ENCODE measurements at places on chromosomes 4 and X. TPM values are rescaled to one million over a fixed set of nuclear protein-coding genes. Genes with fewer than 3 reads are reported as not detected.

FUNDC1 gene
- total RNA-seq, result 18.4 TPM

GRCh38 chr4:53573696-53574095 is 17.6 kb downstream of the LNX1 start:
- peaks cover 4% of the 10 kb centered on the region for H3K4me1 ChIP-seq
- H3K4me3 ChIP-seq, result no peak overlapping the region
- no peaks in the 10 kb centered on the region for H3K36me3 ChIP-seq
- no peak overlapping the region for H3K27ac ChIP-seq

CSN1S1 gene
- not detected for total RNA-seq

DNA sequence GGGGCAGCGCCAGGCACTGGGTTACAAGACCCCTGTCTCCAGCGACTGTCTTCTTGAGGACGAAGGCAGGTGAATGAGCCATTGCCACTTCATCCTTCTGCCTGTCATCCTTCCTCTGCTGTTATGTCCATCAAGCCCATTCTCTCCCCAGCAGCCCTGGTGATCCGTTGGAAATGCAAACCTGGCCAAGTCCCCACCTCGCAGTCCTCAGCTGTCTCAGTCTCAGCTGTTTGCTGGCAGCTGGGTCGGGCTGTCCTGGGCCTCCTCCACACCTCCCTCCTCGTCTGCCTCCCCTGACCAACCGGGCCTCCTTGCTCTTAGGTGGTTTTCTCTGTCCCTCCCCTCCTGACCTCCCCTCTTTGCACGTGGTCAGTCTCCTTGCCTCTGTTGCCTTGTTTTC is 38.0 kb downstream of the PTTG2 start:
- H3K36me3 ChIP-seq, result no peaks in the 10 kb centered on the region
- H3K4me1 ChIP-seq, result peaks cover 3% of the 10 kb centered on the region
- no peak overlapping the region for H3K27ac ChIP-seq
- no peak for DNase-seq

DNA sequence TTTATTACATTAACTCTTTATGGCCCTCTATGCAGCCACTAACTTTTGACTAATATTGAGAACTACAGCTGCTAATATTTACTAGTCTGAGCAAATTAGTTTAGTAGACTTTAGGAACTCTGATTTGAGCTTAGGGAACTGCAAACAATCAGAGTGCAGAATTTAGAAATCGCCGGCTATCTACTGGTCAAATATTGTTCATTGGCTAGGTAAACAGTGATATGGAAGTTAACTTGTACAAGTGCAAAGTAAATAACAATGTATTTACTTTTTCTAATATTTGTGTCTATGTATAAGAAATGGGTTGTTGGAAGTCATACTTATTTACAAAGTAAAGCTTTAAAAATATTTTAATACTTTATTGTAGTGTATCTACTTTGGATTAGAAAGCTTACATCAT is 279.6 kb downstream of the CFAP299 start:
- DNase-seq, result no peak
- H3K4me3 ChIP-seq, result no peak overlapping the region
- H3K27me3 ChIP-seq, result no peaks in the 10 kb centered on the region
- H3K27ac ChIP-seq, result no peak overlapping the region

ABLIM2 gene
- not detected for total RNA-seq

NLGN4X gene
- 0.07 TPM for total RNA-seq

- H3K36me3 ChIP-seq, result no peaks in the 10 kb centered on the region
- H3K27me3 ChIP-seq, result no peaks in the 10 kb centered on the region
- H3K4me3 ChIP-seq, result no peak overlapping the region
- DNase-seq, result no peak
These were observed 128.6 kb downstream of the CHIC2 start for GRCh38 chr4:53935780-53936179.

TRIM60 gene
- not detected for total RNA-seq

- no peak overlapping the region for H3K27ac ChIP-seq
- H3K4me3 ChIP-seq, result no peak overlapping the region
- DNase-seq, result no peak
- H3K4me1 ChIP-seq, result no peaks in the 10 kb centered on the region
These were observed 190.7 kb upstream of the BMP3 start for GRCh38 chr4:80839792-80840191.

ADH7 gene
- total RNA-seq, result not detected

GRCh38 chr4:73086095-73086868 is 16.8 kb upstream of the COX18 start:
- no peak for DNase-seq
- peaks cover 74% of the 10 kb centered on the region for H3K36me3 ChIP-seq
- H3K4me1 ChIP-seq, result no peaks in the 10 kb centered on the region
- H3K4me3 ChIP-seq, result no peak overlapping the region
- H3K27me3 ChIP-seq, result no peaks in the 10 kb centered on the region

DNA sequence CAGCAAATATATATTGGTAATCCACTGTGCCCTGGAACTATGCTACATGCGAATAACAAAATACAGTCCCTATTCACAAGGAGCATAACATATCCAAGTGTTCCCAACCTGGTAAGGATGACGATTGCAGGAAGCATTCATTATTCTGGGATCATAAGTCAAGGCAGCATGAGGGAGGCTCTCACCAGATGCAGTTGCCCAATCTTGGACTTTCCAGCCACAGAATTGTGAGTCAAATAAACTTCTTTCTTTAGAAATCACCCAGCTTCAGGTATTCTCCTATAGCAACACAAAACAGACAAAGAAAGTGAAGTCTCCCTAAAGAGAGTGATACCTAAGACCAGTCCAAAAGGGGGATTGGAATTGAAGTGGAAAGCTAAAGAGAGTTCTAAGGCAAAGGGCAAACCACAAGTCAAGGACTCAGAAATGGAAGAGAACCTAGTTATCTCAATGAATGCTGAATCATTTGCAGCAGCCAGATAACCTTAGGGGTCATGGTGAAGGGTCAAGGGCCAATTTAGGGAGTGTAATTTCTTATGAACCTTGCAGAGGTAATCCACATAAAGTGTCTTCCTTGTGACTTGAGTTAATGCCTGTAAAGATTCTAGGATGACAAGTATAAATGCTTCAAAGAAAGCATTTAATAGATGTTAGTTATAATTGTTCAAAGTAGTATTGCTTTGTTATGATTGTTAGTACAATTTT is 103.1 kb upstream of the PCDH7 start:
- DNase-seq, result no peak
- H3K4me3 ChIP-seq, result no peak overlapping the region
- no peaks in the 10 kb centered on the region for H3K27me3 ChIP-seq
- no peaks in the 10 kb centered on the region for H3K36me3 ChIP-seq
- H3K27ac ChIP-seq, result no peak overlapping the region
- no peaks in the 10 kb centered on the region for H3K4me1 ChIP-seq

- no peaks in the 10 kb centered on the region for H3K27me3 ChIP-seq
- H3K27ac ChIP-seq, result no peak overlapping the region
- DNase-seq, result no peak
- H3K36me3 ChIP-seq, result no peaks in the 10 kb centered on the region
- H3K4me3 ChIP-seq, result no peak overlapping the region
These were observed 78.3 kb downstream of the PARM1 start for GRCh38 chr4:75011131-75011795.

PSAPL1 gene
- total RNA-seq, result not detected

GRCh38 chr4:66929748-66930147 is 615.6 kb downstream of the CENPC start:
- no peaks in the 10 kb centered on the region for H3K4me1 ChIP-seq
- no peak overlapping the region for H3K4me3 ChIP-seq
- DNase-seq, result no peak
- H3K27ac ChIP-seq, result no peak overlapping the region

DNA sequence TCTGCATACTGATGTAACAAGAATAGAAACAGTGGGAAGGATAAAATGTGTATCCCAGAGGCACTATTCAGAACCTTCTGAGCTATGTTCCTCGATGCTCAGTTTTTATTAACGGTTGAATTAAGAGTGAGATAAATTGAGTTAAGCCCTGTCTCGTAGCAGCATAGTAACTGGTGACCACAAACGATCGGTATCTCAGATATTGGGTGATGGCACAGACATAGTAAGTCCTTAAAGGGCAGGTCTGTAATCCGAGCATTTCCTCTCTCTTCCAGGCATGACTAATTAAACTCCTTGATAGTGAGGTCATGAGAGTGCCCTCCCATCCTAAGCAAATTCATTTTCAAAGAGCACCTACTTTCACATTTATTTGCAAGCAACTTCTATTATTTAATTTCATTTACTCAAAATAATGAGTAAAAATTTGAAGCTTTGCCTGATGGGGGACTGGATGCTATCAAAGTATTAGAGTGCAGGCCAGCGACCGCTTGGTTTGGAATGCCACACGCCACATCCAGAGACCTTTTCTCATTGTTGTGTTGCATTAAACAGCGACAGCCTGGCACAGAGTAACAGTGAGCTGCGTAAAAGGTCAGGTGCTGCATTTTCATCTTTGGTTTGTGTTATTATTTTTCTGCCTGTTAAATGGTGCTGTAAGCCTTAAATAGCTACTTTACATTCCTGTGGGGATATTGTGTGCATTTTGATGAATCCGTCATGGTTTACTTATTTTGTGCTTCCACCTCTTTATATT is 101.9 kb downstream of the PCDH7 start:
- no peaks in the 10 kb centered on the region for H3K36me3 ChIP-seq
- no peak overlapping the region for H3K27ac ChIP-seq
- no peaks in the 10 kb centered on the region for H3K27me3 ChIP-seq
- no peak for DNase-seq
- H3K4me3 ChIP-seq, result no peak overlapping the region

CA5B gene
- 3.5 TPM for total RNA-seq

EREG gene
- total RNA-seq, result 2.9 TPM

DNA sequence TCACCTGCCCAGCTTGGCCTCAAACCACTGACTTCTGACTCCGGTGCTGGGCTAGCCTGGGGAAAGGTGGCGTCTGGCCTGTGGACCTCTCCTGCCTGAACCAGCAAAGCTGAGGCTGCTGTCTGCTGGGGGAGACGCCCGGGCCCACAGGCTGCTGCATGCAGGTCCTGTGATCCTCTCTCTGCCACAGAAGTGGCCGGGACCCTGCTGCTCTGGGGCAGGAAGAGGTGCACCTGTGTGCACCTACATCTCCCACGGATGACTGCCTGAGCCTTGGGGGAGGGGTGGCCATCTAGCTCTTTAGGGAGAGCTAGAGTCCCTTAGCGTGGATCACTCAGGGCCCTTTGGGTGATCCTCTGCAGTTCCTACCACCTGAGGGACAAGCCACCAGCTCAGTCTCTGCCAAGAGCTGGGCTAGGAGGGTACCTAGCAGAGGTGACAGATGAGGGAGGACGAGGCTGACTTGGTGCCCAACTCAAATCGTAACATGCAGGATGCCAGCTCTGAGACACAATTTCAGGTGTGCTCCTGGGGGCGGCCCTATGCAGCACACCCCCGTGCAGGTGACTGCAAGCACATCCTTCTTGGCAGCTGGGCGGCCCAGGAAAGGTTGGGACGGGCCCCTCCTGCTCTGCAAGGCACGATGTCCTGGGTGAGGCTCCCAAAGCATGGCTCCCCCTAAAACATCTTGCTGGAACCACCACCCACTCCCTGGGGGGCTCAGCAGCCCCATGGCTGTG is 22.5 kb downstream of the LETM1 start:
- H3K4me1 ChIP-seq, result no peaks in the 10 kb centered on the region
- no peak overlapping the region for H3K27ac ChIP-seq
- H3K36me3 ChIP-seq, result peaks cover 88% of the 10 kb centered on the region
- no peak overlapping the region for H3K4me3 ChIP-seq

CDKL2 gene
- total RNA-seq, result 0.16 TPM

DNA sequence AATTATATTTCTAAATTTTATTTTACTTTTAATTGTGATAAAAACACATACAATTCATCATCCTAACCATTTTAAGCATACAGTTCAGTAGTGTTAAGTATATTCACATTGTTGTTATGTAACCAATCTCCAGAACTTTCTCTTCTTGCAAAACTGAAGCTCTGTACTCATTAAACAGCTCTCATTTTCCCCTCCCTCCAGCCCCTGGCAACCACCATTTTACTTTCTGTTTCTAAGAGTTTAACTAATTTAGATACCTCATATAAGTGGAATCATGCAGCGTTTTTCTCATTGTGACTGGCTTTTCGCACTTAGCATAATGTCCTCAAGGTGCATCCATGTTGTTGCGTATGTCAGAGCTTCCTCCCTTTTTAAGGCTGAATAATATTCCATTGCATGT is 46.7 kb upstream of the NDP start:
- DNase-seq, result no peak
- H3K27ac ChIP-seq, result no peak overlapping the region
- no peaks in the 10 kb centered on the region for H3K4me1 ChIP-seq
- H3K36me3 ChIP-seq, result no peaks in the 10 kb centered on the region
- no peaks in the 10 kb centered on the region for H3K27me3 ChIP-seq
- H3K4me3 ChIP-seq, result no peak overlapping the region

L1CAM gene
- 0.86 TPM for total RNA-seq

DNA sequence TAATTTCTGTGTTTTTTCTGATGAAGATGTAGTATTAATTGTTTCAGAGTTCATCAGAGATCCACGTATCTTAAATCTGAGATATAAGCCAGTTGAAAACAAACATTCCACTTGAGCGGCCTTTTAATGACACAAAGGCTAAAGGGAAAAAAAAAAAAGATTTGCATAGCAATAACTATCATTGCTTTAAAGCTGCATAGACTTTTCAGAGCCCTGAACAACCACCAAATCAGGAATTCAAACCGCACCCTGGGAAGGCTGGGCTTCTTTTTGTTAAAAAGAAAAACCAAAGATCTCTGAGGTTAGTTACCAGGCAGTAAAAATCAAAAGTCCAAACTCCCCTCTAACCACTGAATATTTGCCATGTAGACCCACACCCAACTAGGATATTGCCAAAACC is 206.0 kb downstream of the HHIP start:
- no peak for DNase-seq
- no peak overlapping the region for H3K4me3 ChIP-seq
- H3K27me3 ChIP-seq, result no peaks in the 10 kb centered on the region
- no peak overlapping the region for H3K27ac ChIP-seq
- H3K36me3 ChIP-seq, result no peaks in the 10 kb centered on the region
- H3K4me1 ChIP-seq, result no peaks in the 10 kb centered on the region

ASMT gene
- not detected for total RNA-seq

GRCh38 chrX:130321550-130321949 is 18.2 kb upstream of the SLC25A14 start:
- no peak overlapping the region for H3K4me3 ChIP-seq
- H3K4me1 ChIP-seq, result no peaks in the 10 kb centered on the region
- no peaks in the 10 kb centered on the region for H3K36me3 ChIP-seq
- no peak for DNase-seq
- H3K27me3 ChIP-seq, result no peaks in the 10 kb centered on the region

DNA sequence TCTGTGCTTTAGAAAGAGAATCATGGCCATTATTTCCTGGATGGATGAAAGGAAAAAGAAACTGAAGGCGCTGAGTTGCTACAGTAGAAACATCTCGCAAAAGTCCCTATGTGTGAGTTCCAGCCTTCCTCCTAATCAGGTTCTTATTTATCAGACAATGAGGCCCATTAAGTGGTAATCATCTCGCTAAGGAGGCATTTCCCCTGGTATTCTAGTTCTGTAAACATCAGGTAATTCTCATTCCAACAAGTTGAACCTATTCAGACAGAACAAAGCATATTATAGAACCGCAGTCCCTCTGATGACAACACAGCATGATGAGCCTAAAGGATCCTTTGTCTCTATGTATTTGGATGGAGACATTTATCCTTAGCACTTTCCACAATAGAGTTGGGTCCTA is 205.7 kb upstream of the MAOA start:
- H3K36me3 ChIP-seq, result no peaks in the 10 kb centered on the region
- H3K27me3 ChIP-seq, result no peaks in the 10 kb centered on the region
- no peak for DNase-seq
- no peaks in the 10 kb centered on the region for H3K4me1 ChIP-seq
- no peak overlapping the region for H3K27ac ChIP-seq
- no peak overlapping the region for H3K4me3 ChIP-seq

GPRIN3 gene
- 0.02 TPM for total RNA-seq
